Pancreas (tissue), 10 donors: ENCODE measurements at places on chromosomes 5 and 9. TPM values are rescaled to one million over a fixed set of nuclear protein-coding genes. Genes with fewer than 3 reads are reported as not detected.

Gene IGFBPL1
- total RNA-seq = 0.57 TPM

- DNase-seq = no peak
Measured at GRCh38 chr9:14071484-14071883, 242.5 kb downstream of the NFIB start.

Gene RASGRF2
- 1.1 TPM for total RNA-seq

DNA sequence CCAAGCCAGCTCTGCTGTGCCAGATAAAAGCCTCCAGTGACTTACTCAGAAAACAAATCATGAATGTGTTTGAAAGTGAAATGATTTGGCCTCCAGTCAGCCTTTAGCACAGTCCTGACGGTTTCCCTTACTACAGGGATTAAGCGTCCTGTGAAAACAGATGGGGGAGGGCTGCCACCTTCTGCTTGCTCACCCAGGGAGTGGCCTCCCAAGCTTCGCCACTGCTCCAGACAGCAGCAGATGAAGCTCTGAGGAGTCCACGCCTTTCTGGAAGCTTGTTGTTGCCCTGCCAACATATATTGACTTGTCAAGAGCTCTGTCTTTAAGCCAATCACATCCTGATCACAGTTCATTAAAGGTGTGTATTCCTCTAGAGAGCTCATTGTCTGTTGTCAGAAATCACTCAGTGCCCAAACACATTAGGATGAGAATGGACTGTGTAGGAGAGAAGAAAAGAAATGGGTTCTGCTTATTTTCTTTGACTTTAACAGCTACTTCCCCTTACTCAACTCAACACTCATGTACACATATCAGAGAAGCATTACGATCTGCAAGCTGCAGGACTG, 4.9 kb upstream of the FYB1 start:
- no peak for DNase-seq

DNA sequence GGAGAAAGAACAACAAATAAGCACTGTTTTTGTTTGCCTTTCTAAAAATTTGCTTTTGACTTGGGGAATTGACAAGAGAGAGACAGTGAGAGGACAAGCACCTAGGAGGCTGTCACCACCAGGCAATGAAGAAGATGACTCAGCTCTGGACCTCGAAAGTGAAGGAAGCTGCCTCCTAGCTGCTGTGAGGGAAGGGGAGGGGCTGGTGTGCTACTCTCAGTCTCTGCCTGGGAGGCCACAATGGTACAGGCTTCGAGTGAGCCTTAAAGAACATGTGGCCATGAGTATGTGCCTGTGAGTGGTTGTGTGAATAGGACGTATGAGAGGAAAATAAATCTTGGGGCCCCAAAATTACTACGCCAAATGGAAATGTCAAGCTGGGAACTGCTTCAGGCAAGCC, 7.1 kb upstream of the PLK2 start:
- no peak for DNase-seq

DNA sequence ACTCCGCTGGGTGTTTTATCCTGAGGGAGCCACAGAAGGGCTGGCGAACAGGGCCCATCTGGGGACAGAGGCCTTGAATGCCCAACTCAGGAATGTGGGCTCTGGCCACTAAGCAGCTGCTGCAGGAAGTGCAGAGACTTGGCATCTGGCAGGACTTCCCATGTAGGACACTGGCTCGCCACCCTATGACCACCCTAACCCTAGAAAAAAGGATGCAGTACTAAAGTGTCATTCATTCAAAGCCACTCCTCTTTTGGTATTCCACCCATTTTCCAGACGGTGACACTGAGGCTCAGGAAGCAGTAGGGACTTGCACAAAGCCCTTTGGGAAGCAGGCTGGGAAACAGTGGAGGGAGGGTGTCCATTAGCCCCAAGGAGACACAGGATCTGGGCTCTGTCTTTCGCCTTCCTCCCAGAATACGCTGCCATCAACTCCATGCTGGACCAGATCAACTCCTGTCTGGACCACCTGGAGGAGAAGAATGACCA, 3.0 kb downstream of the BBLN start:
- no peak for DNase-seq

- DNase-seq = no peak
Measured at GRCh38 chr9:105308461-105309341, 64.2 kb downstream of the SLC44A1 start.

DNA sequence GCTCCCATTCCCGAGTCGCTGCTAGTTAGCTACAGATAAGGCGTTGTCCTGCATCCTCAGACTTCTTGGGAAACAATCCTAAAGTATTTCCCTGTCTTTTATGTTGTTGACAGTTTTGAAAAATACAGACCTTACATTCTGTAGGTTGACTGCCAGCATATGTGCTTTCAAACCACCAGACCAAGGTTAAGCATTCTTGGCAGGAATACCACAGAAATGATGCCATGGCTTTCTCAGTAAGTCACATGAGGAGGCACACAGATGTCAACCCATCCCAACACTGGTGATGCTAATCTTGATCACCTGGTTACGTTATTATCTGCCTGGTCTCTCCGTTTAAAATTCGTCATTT, 871 bp downstream of the GLE1 start:
- DNase-seq = no peak

- no peak for DNase-seq
Measured at GRCh38 chr5:16037121-16037845, 142.3 kb downstream of the MARCHF11 start.

DNA sequence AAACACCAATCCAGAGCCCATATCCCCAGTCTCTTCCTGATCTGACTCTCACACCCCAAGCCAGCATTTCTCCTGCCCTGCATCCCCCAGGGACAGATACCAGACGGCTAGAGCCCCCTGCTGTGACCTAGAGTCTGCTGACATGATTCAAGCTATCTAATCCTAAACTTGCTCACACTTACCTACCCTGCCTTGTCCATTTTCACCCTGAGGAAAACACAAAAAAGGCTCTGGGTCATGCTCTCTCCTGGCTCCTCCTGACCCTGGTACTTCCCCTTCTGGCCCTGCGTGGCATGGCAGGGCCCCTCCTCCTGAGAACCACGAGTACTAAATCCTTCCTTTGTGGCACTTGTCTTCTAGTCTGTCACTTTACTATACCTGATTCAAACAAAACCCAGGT, 2.8 kb upstream of the ARRDC1 start:
- no peak for DNase-seq

DNA sequence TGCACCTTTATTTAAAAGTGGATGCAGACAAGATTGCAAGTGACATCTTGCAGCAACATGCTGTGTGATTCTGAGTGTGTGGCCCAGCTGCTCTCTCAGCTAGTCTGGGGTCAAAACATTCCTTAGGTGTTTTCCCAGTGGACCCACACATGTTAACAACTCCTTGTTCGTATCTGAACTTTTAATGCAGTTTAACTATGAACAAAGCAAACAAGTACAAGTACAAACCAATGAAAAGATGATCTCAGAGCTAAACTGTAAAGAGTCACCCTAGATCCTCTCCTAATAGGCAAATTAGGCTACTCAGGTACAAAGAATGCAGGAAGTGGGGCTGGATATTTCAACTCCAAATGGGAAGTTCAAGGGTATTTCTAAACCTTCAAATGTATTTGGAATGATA, 108.4 kb downstream of the ENTREP1 start:
- DNase-seq = no peak

- DNase-seq = peak; percentile 91
Measured at GRCh38 chr5:10695055-10695649, 65.9 kb downstream of the DAP start.

- DNase-seq = no peak
Measured at GRCh38 chr9:120348951-120349429, 231.0 kb downstream of the CDK5RAP2 start.

Gene TMEM171
- 0.37 TPM for total RNA-seq

DNA sequence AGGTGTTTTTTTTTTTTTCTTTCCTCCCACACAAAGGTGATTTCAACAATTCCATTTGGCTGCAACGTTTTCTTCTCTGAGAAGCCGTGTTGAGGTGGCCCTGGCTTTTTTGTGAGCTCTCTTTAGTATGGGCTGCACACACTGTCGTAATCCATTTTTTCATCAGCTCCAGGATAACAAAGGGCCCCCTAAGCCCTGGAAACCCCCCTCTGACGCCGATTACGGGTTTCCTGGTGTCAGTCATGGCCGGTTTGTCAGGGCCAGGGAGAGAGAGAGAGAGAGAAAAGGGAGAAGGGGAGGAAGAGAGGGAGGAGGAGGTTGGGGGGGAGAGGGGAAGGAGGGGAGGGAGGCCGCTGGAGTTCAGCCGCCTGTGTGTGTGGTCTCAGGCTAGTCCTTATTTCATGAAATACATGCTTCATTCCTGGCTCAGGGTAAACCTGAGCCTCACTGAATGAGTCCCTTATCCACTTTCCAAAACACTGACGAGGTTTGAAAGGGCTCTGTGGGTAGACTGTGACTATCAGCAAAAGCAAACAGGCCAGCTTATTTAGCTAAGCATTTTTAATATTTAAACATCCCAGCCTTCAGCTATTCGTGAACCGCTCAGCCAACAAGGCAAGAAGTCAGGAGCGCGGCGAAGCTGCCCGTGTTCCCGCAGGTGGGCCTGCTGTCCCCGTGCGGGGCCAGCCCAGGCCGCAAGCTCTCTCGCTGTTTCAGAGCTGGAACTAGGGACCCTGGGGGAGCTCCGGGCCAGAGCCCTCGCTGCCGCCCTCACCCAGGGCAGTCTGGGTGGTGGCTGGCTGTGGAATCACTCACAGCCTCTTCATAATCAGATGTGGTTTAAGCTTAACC, 172.8 kb downstream of the ERCC6L2 start:
- DNase-seq = peak; percentile 51

Gene TYRP1
- not detected for total RNA-seq

Gene LSM11
- 1.6 TPM for total RNA-seq

DNA sequence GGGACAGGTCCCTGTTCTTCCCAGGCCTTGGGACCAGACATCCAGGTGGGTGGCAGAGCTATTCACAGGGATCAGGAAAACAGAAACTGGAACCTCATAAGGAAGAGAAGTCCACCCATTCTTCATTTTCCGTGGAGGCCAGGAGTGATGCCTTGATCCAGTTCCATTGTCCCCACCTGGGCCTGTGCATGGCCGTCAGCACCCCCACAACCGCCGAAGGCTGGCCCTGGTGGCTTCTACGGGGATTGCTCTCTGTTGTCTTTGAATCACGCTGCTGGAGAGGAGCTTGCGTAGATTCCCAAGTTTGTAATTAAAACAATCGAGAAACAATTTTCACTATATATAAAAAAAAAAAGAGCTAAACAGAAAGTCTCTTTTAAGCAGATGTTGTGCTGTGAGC, 134.4 kb downstream of the MVB12B start:
- DNase-seq = no peak

Gene GFI1B
- total RNA-seq = 0.31 TPM

Gene SLC6A3
- total RNA-seq = not detected

Gene NME5
- 4.3 TPM for total RNA-seq

DNA sequence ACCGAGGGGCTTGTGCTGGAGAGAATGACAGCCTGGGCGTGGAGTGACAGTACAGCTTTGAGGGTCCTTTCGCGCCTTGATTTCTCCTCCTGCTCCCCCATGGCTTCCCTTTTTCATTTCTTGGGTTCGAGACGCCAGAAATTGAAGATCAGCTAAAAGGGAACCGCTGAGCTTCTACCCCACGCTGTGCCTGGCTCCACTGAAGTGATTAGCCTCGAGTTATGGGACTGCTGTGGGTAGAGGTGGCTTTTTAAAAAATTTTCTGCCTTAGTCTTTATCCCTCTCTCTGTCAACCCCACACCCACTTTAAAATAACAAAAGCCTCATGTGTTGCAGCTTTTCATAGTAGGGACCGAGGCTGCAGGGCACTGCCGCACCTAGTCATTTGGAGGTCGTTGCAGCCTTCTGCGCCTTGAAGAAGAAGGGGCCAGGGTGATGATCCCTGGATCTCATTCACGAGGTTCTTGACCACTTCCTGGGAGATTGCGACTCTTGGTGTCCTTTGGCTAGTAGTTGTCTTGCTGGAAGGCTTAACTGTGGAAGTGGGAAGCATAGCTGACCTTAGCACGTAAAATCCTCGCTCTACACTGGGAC, 603 bp downstream of the PPIP5K2 start:
- no peak for DNase-seq

- no peak for DNase-seq
Measured at GRCh38 chr5:78958672-78959445, 26.3 kb downstream of the ARSB start.
